ENCODE measurements at places on chromosomes 11 and 22.

DNA sequence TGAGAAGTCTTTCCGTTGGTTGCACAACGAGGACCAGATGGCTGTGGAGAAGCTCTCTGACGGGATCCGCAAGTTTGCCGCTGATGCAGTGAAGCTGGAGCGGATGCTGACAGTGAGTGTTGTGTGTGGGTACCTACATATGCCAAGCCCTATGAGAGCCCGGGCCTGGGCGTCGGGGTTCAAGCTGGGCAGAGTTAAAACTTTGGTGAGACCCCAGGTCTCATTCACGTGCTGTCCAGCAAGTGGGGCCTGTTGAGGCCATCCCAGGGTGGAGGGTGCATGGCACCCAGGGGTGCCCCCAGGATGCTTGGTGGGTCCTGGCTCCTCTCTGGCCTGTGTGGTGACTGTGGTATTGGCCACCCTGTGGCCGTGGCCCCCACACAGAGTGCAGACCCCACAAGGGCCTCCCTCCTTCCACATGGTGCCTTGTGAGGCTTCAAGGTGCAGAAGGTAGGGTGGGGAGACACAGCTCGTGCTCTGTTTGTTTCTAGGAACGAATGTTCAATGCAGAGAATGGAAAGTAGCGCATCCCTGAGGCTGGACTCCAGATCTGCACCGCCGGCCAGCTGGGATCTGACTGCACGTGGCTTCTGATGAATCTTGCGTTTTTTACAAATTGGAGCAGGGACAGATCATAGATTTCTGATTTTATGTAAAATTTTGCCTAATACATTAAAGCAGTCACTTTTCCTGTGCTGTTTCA is 12.8 kb downstream of the GATD1 start:
- DNase-seq, result no peak

DNA sequence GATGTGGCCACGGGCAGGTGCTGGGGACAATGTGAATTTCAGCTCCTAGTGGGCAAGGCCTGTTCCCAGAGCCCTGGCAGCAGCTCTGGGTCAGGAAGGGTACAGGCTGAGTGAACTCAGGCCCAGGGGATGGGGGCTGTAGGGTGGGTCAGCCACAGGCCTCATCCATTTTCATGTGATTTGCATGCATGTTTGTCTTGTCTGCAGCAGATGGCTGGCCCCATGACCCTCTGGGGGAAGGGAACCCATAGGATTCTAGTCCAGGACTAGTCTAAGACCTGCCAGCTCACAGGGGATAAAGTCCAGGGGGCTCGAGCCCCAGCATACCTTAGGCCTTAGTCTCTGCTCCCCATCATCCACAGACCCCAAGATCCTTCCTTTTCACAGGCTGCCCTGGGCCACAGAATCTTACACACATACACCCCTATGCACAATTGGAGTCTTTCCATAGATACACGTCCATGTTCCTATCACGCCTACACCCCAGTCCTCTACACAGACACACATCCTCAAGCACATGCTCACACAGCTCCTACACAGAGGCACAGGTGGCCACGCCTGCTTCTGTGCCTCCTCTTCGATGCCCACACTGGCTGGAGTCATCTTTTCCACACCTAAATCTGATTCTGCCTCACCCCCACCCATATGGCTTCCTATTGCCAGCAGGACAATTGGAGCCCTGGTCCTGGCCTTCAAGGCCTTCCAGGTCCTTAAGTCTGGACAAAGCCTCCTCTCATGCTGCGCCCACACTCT is 25.7 kb downstream of the PDE2A start:
- DNase-seq, result no peak

DNA sequence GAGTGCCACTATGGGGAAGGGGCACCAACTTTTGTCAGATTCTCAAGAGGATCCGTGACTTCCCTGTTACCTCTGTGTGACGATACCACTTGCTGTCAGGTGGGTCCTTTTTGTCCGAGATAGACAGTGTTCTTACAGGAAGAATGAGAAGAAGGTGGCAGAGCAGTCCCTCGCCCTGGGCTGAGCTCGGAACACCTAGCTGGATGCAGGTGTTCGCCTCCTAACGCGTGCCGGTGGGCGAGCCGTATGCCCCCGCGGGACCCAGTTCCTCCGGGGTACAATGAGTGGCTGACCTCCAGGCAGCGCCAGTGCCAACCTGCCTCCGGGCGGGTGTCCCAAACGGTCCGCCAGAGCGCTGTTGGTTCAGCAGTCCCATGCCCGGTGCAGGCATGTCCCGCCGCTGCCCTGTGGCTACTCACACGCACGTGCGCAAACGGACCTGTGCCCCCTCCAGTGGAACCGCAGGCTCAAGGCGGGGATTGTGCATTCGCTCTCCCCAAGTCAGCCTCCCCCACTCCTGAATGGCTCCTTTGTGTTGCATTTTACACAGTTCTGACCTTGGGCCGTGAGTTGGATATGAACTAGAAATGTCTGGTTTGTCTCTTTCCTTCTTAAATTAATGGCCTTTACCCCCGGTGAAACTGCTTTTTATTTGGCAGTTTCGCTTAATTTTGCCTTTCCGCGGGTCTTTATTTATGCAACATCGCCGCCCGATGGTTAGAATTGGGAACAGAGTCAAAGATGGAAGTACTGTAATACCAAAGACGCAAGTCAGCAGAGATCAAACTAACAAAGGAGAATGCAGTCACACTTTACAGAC is 1.1 kb upstream of the ABTB2 start:
- DNase-seq, result no peak

GRCh38 chr22:37310815-37311595 is 28.7 kb downstream of the CYTH4 start:
- DNase-seq, result no peak

DNA sequence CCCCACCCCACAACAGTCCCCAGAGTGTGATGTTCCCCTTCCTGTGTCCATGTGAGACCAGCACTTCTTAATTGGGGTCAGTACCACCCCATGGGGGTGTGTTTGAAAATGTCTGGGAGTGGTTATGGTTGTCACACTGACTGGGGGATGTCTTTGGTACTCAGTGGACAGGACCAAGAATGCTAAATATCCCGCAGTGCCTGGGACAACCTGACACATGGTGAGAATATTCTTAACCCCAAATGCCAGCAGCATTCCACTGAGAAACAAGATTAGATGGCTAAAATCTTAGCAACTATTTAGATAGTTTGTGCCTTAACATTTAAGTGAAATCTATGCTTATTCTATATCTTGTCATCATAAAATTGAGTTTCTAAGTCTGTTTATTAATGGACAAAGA is 177.5 kb upstream of the ZBED5 start:
- DNase-seq, result no peak

DNA sequence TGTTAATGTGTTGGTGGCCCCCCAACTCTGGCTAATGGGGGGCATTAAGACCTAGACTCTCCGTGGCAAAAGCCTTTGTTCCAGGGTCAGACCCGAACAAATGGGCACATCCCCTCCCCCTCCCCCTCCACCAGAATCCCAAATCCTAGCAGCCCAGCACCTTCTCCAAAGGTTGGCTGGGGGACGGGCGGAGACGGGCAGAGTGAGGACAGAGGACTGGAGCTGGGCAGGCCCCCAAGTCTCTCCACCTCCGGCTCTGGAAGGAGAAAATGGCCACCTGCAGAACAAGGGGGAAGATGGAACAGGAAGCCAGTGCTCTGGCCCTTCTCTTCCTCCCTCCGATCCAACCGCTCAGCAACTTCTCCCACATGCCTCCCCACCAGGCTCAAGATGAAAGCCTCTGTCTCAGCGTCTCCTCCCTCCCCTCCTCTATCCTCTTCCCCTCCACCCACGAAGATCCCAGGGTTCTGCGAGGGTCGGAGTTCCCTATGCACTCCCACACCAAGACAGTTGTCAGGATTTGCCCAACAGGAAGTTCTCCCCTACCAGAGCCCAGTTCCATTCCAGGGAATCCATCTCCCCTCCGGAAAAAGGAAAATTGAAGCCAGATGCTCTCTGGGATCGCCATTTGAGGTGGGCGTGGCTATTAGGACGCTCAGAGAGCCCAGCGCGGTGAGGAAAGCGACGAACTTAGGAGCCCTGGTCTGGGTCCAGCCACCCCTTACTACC is 20.1 kb downstream of the ADA2 start:
- peak; percentile 45 for DNase-seq

DNA sequence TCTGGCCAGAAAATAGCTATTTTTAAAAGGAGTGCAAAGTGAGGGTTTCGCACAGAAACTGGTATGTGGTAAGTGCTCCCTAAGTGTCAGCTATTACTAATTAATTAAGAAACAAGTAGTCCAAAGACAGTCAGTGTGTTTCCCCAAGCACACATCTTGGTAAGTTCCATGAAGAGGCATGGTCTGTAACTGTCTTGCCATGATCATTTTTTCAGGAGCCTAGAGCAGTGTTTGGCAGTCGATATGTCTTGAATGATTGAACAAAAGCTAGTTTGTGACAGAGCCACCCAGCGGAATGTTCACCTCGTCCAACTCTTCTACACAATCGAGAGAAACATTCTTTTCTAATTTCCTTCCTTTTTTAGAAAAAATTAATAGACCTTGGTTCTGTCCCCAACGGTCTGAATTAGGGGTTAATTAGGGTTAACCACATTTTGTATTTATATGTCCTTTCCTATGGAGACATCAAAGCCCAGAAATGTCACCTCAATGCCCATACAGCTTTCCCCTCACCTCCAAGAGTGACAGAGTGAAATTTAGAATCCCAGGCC is 57.6 kb upstream of the FTH1 start:
- DNase-seq, result no peak

DNA sequence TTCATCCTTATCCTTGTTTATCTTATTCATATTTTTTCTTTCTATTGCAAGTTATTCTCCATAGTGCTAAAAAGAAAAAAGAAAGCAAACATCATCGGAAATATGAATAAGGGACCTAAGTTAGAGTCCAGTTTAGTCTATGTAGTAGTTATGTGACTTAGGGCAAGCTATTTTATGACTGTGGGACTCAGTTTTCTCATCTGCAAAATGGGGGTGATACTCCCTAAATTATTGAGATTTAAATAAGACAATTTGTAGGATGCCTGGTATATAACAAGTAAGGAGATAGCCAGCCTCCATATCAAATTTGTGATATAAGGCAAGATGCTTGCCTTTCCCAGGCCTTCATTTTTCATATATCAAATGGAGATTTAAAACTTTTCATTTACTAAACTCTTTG is 69.5 kb downstream of the MAML2 start:
- DNase-seq, result no peak

DNA sequence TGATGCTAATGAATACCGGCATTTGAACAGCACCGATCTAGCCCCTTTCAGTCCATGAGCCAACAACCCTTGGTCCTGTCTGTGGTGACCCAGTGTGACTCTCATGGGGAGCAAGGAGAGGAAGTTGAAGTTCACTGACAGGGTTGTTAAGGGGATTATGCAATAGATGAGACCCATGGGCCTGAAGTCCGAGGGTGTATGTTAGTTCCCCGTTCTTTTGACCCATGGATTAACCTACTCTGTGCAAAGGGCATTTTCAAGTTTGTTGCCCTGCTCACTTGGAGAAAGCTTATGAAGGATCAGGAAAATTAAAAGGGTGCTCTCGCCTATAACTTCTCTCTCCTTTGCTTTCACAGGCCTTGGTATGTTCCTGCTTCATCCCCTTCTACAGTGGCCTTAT is 4.9 kb downstream of the PNPLA3 start:
- no peak for DNase-seq

DNA sequence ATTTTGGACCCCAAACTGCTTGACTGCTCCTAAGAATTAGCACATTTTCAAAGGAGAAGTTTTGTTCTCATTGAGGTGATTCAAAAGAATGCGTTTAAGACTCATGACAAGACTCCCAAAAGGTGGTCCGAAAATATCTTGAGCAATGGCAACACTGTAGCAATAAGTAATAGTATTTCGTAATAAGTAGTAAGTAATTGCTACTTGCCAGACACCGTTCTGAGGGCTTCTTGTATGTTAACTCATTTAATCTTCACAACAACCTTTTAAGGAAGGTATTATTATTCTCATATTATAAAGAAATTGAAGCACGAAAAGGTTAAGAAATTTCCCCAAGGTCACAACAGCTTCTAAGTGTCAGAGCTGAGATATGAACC is 184.0 kb upstream of the SORL1-AS1 start:
- no peak for DNase-seq

GRCh38 chr11:111765320-111765983 is 737 bp downstream of the PPP2R1B start:
- DNase-seq, result no peak

GRCh38 chr11:113179181-113179704 is 135.1 kb upstream of the TTC12 start:
- no peak for DNase-seq

- DNase-seq, result no peak
Observed at GRCh38 chr11:18534245-18534644, 7.5 kb upstream of the TSG101 start.

- no peak for DNase-seq
Observed at GRCh38 chr11:67505605-67506396, 638 bp upstream of the PITPNM1 start.

- DNase-seq, result no peak
Observed at GRCh38 chr11:63444160-63444559, 46.8 kb downstream of the PLAAT5 start.

DNA sequence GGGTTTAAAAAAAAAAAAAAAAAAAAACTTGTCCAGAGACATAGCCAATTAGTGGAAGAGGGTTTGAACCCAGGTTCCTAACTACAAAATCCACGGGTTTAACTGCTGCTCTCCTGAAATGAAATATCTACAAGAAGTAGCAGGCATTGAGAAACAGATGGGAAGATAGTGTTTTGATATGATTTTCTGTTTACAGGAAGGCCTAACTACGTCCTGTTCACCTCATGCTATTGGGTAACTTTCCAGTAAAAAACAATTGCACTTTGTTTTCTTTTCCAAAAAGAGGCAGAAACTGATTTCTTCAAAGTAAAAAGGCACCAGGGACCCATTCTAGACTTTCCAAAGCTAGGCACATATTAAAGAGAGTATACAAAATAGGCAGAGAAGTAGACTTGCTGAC is 5.9 kb upstream of the C11orf91 start:
- no peak for DNase-seq

DNA sequence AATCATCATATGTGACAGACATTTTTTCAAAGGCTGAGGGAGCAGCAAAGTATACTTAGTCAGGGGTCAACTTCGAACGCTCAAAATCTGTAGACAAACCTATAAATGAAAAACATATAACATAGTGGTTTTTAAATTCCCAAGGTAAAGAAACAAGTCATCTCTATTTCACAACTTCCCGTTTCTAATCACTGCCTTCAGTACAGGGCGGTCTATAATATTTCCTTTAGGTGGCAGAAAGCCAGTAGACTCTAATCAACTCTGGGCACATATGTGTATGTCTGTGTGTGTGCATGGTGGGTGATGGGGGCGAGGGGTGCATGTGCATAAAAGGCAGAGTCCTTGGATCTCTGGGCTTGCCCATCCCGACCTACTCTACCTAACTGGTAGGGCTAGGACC is 55.0 kb upstream of the ARFGAP3 start:
- no peak for DNase-seq

DNA sequence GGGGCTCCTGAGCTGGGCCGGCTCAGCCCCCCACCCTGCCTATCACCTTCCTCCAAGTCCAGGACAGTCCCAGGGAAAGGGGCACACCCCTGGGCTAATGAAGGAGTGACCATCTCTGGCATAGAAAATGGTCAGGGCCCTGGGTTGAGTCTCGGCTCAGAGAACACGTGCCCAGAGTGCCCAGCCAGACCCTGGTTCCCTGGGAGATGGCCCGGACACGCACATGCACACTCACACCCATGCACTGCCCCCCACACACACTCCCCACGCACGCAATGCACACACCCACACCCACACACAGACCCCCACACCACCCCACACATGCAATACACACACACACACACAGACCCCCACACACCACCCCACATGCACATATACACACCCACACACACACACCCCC is 28.7 kb downstream of the KCNC1 start:
- no peak for DNase-seq
